ENCODE measurements at places on chromosomes 1 and 21.

DNA sequence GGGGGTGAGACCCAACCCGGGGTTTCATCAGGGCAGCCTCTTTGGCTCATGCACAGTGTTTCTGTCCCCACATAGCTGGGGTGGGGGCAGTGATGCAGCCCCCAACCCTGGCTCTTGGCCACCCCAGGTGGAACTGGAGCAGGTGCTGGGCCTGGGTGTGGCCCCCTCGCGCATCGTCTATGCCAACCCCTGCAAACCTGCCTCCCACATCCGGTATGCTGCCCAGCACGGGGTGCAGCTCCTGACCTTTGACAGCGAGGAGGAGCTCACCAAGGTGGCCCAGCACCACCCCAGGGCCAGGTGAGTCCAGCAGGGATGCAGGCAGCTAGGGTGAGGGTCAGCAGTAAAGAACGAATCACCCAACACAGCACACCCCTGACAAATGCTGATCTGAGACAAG, 72.3 kb upstream of the TINAGL1 start:
- DNase-seq = no peak

GRCh38 chr1:185767508-185768120, 33.4 kb downstream of the HMCN1 start:
- no peak for DNase-seq

GRCh38 chr1:93244298-93245069, 64.0 kb downstream of the CCDC18 start:
- no peak for DNase-seq

DNA sequence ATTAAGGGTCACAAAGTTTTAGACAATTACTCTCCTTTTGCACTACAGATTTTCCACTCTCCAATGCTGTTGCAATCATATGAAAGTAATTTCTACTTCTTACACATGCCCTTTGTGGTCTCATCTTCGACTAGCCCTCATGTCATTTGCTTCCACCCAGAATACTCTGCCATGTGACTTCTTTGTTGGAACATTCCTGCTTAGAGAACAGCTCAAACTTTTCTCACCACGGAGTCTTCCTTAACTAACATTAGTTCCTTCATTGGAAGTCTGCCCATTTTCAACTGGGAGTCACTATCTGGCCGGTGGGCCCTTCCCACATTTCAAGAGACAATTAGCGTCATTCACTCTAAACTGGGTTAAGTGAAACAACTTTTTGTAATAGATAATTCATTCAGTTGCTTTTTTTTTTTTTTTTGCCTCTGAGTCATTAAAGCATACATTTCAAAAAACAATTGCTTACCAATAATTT, 142.6 kb upstream of the PALMD start:
- DNase-seq = no peak

DNA sequence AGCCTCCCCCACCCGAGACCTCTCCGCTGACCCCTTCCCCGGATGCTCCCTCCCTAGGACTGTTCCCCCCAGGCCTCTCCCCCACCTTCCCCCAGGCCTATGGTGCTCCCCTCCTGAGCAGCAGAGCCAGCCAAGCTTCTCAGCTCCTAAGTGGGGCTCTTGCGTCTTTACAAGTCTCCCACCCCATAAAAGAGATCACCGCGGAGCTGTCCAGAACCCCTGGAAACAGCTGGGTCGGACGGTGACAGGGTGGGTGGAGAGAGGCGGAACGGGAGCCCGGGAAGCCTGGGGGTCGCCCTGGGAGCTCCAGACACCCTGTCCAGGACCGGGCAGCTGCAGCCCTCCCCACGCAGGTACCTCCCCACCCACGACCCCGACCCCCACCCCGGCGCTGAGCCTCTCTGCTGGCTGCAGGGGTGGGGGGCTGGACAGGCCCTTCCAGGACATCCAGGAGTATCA, 61.2 kb downstream of the WNT9A start:
- DNase-seq = no peak

DNA sequence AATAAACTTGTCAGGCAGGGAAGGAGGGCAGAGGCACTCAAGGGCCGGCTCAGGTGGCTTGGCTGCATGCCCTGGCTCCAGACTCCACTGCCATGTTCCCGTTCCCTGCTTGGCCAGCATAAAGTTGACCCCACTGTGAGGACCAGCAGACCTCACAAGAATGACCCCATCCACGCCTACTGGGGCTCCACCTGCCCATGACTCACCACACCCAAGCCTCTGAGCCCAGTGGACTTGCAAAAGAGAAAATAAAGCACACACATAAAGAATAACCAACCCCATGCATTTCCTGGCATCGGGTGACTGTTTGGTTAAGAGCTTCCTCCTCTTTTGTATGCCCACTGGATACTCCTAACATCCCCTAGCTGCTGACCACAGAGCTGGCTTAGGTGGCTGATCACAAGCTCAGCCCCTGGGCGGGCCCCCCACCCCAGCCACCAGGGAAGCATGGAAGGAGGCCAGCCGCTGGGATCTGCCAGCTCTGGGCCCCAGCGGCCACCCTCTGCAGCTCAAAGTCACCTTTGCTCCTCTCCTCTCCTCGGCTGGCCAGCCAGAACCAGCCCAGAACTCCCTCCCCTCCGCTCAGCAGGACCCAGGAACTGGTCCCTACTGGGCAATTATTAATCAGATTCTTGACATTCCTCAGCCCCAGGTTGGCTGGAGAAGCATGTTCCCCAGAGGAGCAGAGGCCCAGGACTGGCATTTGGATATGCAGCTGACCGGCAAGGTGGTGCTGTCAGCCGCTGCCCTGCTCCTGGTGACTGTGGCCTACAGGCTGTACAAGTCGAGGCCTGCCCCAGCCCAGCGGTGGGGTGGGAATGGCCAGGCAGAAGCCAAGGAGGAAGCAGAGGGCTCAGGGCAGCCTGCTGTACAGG, at the start of gene KLHDC7A:
Gene KLHDC7A, plus strand, starts transcription at position 616 of the 875 bp plus-strand sequence. Its CDS starts 52 bp downstream, at position 668.
- DNase-seq = peak; percentile 12

DNA sequence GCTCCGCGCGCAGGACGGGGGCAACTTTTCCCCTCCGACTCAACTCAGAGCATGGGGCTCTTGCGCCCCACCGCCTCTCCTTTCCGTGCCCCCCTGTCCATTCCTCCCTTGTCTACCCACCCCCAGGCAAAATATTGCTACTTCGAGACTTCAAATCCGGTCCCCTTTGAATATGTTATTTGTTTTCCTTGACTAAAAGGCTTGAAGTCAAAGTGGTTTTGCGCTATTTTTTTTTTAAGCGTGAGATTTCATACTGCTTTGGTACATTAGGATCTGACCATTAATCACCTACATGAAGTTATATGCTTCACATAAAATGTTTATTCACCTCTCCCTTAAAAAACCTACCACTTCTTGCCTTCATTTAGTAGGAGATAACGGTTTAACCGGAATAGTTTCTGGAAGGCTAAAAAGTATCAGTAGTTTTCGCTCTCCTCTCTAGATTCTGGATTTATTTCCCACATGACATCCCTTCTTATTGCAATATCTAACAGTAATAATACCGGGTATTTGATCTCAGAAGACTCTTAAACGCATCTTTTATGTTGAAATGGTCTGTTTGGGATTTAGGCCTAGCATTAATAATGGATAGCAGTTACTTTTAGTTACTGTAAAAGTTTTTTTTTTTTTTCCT, 1.6 kb downstream of the NFIA start:
- DNase-seq = no peak

DNA sequence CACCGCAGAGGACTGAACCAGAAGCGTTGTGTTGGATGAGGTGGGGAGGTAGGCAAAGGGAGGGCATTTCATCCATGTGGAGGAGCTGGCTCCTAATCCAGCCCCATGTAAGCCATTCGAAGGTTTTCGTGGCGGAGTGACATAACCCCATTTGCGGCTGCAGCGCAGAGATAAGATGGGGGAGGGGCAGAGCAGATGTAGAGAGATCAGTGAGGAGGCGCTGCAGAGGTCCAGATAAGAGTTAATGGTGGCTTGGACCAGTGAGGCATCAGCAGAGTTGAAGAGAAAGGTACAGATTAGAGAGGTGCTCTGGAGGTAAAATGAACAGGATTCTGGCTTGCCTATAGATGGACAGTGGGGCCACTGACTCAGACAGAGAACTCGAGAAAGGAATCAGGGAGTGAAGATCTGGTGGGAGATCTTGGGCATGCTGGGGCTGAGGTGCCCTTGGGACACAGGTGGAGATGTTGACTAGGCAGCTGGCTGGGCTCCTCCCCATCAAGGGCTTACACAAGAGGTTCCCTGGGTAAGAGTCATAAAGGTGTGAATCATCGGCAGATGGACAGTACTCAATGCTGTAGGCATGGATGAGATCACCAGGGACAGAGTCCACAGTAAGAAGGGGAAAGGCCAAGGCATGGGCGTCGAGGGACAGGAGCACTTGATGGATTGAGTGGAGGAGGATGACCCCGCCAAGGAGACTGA, 7.8 kb upstream of the PTPRF start:
- DNase-seq = no peak

DNA sequence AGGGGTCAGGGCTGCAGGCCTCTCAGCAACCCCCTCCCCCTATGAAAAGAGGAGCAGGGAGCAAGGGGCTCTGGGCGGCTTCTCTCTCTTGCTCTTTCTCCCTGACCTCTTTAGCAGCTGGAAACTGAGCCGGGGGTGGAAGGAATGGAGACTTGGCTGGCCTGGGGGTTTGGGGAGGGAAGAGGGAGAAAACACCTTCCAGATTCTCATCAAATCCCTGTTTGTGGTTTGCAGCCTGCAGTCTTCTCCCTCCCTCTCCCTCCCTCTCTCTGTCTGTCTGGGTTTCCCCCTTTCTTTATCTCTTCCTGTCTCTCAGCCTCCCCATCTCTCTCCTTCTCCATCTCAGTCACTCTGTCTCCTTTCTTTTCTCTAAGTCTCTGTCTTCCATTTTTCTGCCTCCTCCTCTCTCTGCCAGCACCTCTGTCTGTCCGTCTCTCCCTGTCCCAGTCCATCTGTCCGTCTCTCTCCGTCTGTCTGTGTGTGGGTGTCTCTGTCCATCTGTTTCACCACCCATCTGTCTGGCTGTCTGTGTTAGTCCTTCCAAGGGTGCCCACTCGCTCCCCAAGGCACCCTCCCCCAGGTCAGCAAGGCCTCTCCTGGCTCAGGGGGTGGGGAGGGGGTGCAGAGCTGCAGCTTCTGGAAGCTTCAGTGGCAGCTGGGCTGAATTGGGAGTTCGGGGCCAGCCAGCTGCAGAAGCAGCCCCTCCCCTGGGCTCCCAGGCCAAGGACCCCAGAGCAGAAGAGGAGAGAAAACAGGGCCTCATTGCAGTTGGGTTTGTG, 6.2 kb downstream of the AHDC1 start:
- no peak for DNase-seq

GRCh38 chr1:94013367-94013878, 104.2 kb upstream of the GCLM start:
- DNase-seq = no peak

DNA sequence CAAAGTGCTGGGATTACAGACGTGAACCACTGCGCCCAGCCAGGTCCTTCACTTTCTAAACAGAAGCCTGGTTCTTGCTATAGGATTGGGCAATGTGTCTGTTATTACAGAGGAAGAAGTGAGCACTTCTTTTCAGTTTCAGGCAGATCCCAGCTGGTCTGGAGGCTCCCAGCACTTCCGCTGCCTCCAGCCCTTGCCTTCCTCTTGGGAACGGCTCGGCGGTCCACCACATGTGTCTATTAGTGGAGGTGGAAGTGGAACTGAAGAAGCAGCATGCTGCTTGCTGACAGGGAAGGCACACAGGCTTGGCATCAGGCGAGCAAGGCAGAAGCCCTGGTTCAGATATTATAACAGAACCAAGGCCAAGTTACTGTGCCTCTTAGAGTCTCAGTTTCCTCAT, 17.0 kb downstream of the MKNK1 start:
- peak; percentile 18 for DNase-seq

DNA sequence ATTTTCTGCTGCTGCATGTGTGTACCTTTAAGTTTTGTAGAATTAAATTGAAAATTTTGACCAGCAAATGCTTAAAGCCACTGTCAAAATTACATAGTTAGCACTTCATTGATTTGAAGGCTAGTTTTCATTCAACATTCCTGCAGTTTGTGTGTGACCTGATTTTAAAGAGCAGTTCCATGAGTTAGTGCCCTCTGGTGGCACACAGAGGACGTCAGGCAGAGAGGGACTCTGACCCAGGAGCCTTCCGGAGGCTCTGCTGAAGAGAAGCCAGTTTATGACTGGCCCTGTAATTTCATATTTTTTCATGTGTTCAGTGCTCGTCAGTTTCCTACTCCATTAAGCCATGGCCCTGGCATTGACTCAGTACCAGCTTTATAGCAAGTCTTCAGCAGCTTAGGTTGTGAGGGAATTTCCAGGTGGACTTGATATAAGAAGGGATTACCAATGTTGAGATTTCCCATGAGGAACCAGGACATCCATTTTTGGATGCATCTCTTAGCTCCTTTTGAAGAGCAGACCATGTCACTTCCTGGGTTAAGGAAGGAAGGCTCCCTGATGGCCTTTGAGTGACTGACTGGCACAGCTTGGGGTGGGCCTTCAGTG, 104.7 kb downstream of the CAMTA1 start:
- no peak for DNase-seq

DNA sequence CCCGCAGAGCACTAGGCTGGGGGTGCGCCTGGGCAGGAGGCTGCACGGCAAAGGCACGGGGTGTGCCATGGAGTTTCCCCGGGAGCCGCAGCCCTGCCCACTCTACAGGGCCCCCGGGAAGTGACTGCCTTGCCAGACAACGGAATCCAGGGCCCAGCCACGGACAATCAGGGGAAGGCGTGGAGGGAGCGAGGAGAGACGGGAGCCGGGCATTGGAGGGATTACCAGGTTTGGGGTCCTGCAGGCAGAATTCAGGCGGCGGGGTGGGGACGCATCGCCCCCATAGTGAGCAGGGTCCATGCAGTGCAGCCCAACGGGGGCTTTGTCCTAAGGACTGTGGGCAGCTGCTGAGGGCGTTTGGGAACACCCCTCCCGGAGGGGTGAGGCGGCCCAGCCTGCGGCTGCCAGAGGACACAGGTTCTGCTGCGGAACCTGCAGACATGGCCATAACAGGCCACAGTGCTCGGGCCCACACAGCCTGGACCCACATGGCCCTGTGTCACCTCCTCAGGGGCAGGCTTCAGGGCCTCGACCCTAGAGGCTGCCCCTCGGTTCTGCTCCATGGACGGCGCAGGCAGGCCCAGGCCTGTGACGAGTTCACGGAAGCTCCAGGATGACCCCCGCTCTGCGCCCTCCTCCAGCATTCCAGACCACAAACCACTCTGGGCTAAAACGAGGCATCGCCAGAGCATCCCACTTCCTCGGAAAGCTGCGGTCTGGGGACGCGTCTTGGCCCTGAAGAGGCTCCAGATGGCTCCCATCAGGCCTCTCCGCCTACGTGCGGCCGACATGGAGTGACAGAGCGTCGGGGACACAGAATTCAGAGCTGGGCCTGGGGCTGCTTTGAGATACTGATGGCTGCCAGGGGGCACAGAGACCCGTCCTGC, 54.5 kb downstream of the COL6A1 start:
- DNase-seq = no peak

DNA sequence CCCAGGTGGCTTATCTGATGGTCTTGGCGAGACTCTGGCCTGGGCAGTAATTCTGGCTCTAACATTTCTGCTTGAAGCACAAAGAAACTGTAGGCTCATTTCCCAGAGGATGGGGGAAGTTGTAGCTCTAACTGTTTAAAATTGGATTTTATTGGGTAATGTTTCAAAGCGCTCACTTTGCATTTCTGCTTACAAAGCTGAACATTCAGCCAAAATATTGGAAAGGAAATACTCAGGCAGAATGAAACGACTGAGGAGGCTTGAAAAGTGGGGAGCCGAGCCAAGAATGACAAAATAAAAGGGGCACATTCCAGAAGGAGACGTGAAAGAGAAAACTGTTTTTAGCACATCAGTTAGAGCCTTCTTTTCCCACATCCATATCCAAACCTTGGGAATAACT, 202.6 kb downstream of the GRIK1 start:
- DNase-seq = no peak
